ENCODE measurements at places on chromosomes 12 and 14.

- no peak for DNase-seq
Observed at GRCh38 chr14:60363687-60364086, 114.7 kb downstream of the PPM1A start.

DNA sequence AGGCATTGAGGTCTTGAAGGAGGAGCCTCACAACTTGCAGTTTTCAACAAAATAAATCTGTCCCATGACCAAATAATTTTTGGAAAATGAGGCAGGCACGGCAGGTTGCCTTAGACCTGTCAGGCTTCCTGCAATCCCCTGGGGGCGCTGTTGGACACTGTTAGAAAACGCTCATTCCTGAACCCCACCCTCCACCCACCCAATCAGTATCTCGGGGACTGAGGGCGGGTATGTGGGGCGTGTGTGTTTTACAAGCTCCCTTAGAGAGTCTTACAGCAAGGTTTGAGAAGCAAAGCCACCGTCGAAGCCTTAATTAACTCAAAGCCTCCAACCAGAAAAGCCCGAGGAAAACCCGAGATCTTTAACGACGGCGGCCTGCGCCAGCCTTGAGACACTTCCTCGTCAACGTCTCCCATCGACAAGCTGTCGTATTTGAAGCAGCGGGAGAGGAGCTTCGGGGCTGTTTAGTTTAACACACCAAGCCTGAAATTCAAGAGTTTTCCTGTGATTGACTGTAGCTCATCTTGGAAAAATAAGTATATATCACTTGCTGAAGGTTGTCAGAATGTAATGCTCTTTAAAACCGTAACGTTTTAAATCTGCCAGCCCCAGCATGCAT is 123.0 kb downstream of the GLT1D1 start:
- DNase-seq, result no peak

DNA sequence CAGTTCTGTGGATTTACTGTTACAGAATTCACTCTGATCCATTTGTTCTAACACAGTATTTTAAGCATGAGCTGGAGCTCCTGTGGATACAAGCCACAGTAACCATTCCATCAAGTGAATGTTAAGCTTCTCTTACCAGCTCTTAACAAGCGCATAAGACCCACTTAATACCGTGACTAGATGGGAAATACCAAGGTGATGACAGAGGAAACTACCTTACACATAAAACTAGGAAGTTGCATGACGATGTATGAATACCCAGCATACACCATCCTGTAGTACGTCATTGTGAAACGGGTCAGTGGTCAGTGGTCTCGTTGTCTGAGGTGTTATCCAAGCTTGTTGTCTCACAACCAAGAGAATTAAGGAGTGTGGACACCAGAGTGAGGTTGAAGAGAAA is 2.0 kb upstream of the GALC start:
- DNase-seq, result no peak

DNA sequence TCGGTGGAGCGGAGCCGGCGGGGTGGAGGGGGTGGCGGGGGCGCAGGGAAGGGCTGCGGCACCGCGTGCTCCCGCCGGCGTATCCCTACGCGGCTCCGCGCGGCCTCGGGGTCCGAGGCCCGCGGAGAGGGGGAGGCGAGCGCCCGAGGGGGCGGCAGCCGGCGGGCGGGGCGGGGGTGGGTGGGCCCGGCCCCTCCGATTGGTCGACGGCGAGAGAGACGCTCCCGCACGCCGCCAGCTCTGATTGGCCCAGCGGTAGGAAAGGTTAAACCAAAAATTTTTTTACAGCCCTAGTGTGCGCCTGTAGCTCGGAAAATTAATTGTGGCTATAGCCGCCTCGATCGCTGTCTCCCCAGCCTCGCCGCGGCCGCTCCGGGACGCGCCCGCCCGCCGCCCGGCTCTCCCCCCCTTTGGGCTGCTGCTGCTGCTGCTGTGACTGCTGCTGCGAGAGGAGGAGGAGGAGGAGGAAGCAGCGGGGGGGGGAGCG is at the start of gene FOXG1:
FOXG1 (plus strand) TSS at position 319 of the 487 bp plus-strand sequence. CDS start 493 bp downstream, outside the sequence.
- no peak for DNase-seq

- no peak for DNase-seq
Observed at GRCh38 chr14:34605461-34605860, 24.5 kb downstream of the SNX6 start.

DNA sequence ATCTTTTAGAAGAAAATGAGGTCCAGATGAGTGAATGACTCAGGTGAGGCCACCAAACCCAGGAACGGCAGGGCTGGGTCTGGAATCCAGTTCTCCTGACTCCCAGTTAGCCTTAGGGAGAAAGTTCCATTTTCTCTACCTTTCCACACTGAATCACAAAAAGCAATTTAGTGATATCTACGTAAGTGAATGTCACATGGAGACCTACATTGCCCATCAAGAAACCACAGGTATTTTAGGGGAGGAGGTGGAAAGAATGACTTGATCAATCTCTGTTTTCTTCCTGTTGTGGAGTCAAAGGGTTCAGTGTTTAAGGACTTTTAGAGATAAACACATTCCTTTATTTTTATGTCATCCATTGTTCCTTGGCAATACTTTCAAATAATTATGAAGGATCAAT is 106.9 kb upstream of the PTPRB start:
- no peak for DNase-seq

- DNase-seq, result no peak
Observed at GRCh38 chr14:24084440-24084839, 9.7 kb upstream of the PCK2 start.

DNA sequence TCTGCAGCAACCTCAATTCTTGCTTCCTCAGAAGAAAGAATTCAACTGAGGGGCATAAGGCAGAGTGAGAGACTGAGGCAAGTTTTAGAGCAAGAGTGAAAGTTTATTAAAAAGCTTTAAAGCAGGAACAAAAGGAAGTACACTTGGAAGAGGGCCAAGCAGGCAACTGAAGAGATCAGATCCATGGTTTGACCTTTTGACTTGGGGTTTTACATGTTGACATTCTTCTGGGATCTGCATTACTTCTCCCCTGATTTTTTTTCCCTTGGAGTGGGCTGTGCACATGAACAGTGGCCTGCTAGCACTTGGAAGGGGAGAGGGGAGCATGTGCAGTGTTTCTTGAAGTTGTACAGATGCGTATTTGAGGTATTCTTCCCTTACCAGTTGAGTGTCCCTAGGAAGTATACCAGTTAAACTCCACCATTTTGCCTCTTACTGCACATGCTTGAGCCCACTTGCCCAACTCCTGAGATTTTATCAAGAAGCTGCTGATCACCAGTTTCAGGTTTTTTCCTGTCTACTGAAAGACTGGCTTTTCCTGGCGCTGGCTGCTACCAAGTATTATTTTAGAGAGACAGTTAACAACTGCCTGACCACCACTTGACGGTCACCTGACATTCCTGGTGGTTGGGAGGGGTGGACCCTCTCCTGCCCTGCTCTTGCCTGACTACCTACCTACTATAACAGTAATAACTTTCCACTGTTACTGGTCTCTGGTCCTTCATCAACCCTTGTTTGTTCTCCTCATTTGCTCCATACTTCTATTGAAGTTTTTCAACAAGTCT is 26.0 kb upstream of the TMTC2 start:
- DNase-seq, result no peak

- no peak for DNase-seq
Observed at GRCh38 chr12:25283006-25283405, 32.3 kb upstream of the KRAS start.

GRCh38 chr12:109736552-109737108 is 23.0 kb downstream of the FAM222A start:
- DNase-seq, result no peak

- DNase-seq, result no peak
Observed at GRCh38 chr14:76687611-76688382, 73.5 kb upstream of the VASH1 start.

DNA sequence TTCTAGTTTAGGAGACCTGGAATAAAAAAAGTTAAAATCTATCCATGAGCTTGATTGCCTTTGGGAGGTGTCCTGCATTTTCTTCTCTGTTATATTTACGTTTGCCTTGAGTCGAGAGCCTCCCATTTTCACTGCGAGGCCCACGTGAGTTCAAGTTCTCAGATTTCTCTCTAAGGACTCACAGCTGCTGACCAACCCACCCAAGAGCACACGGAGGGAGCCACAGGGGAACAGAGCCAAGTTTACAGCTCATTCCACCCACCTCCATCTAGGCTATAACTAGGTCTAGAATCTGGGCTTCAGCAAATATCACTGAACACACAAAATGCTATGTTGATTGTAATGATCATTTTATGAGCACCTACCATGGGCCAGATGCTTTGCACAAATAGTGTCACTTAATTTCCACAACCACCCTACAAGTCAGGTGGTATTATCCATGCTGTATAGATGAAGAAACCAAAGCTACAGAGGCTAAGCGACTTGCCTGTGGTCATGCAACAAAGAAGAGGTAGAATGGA is 16.7 kb downstream of the ALDH1L2 start:
- DNase-seq, result no peak

DNA sequence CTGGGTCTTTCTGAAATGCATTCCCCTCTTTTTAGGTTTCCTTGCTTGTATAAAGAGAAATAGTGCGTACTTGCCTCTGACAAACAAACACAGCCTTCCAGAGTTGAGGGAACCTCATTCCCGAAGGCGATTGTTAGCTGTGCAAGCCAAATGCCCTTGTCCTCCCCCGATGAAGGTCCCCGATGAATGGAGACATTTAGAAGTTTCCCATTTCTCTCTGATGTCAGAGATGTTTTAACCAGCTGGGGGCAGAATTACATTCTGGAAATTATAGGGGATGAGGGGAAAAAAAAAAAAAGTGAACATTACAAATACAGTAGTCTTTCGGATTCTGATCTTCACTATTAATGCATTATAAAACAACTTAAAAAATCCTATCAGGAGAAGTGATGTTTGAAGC is 366.8 kb downstream of the VRK1 start:
- no peak for DNase-seq

DNA sequence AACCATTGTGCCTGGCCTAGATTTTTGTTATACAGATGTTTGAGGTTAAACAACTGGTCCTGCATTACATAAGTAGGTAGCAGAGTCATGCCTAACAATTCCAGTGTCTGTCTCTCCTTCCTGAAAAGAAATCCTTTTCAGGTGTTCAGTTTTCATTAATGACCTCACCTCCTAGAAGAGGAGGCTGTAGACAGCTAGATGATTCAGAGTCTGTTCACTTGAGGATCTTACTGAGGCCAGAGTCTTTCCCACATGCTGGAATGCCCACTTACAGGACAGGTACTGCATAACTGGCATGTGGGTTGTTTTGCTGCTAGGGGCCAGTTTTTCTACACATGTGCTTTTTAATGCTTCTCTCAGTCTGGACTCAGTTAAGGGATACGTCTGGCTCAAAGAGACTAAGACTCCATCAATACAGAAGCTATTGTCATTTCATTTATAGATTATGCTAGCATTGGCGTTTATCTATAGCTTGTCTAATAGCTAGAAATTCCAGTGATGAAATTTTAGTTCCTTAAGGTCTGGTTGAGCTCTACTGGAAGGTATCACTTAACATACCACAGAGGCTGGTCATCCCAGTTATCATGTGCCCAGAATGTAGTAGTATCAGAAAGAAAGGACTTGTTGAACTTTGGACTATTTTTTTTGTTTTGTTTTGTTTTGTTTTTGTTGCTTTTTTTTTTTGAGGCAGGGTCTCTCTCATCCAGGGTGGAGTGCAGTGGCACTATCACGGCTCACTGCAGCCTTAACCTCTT is 206.4 kb downstream of the ERC1 start:
- no peak for DNase-seq

DNA sequence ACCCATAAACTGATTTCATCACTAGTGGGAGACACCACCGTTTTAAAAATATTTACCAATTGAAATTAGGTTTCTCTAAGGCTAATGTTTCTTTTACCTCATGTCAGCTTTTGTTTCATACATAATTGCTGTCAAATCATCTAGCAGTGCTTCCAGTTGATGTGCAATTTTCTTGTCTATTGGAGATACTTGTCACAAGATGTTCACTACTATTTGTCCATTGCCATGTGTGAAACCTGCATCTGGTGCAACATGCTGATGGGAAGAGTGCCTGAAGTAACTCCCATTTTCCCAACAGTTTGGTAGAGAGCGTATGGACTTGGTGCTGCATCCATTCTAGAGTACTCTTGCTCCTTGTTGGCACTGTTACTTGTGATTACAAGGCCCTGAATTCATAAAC is 9.7 kb downstream of the XPOT start:
- DNase-seq, result no peak

DNA sequence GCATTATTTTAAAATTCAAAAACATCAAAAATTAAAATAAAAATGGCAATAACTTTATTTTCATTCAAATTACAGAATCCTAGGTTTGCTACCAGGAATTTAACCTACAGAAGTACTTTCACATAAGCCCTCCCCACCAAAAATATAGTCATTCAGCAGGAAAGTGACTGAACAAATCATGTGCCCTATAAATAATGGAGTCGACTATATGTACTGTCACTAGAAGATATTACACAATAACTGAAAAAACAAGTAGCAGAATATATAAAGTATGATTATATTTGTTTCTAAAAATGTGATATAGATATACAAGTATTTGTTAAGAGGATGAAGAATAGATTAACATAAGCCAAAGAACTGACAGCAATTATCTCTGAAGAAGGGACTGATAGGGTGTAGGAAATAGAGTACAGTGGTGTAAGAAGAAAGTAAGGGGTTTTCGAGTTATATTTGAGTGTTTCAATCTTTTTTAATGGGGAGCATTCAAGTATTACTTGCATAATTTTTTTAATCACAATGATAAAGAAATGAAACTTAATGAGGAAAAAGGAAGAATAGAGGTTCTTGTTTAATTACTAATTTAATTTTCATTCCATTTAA is 7.9 kb downstream of the C2CD5 start:
- no peak for DNase-seq

- no peak for DNase-seq
Observed at GRCh38 chr14:101791919-101792572, 30.5 kb downstream of the PPP2R5C start.

- DNase-seq, result no peak
Observed at GRCh38 chr14:98858158-98858557, 413.8 kb downstream of the BCL11B start.

DNA sequence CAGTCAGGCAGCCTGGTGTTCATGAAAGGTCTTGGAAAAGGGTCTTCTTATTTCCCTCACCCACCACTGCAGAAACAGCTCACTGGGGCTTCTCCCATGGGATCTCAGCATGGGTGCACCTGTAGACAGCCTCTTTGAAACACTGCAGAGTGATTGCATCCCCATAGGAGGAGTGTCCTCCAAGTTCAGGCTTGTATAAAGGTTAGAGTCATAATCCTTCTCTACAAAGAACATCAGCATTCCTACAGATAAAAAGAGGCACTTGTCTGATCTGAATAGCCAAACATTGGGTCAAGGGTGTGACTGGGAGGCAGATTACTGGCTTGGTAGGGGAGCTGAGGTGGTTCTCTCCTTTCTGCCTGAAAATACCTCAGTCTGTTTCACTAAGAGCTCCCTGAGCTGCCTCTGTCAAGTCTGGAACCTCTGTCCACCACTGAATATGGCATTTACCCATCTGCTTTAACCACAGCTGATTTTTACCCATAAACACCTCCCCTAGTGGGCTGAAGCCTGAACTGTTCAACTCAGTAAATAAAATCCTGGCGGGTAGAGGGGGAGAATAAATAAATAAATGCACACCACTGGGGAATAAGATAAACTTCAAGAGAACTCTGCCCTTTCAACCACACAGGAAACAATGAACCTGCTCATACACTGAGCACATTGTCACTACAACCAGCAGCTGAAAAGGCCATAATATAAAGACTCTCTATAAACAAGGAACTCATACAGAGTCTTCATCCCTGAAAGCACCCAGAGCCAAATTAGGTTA is 120.7 kb upstream of the SCAF11 start:
- no peak for DNase-seq

GRCh38 chr14:81264671-81265070 is 43.9 kb upstream of the GTF2A1 start:
- DNase-seq, result no peak

Measured in C1 segment of cervical spinal cord (tissue), 14 donors.